ENCODE measurements at places on chromosomes 5 and 9. TPM values are rescaled to one million over a fixed set of nuclear protein-coding genes. Genes with fewer than 3 reads are reported as not detected.
A peak's percentile ranks its signal among the peaks of the same experiment; 100 is the strongest.

GRCh38 chr5:159883522-159883950, 32.7 kb upstream of the ADRA1B start:
- no peak for DNase-seq

GPR150 gene
- polyA plus RNA-seq: 0.28 TPM

DNA sequence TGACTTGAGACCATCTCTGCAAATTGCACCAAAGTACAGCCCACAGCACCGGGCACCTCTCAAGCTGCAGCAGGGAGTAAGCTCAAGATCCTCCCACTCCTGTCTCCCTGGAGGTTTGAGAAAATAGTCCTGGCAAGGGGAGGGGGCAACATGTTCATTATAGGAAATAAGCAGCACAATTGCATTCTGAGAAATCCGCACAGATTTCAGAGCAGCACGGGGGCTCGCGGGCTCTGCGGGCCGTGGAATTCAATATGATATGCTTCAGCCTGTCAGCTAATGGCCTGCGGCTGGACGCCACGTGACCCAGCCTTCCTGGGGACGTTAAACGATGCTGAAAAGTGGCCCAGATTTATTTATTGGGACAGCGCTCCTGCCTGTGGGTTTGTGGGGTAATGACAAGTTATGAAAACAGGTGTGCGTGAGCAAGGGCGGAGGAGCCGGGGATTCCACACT, 156.4 kb downstream of the DAB2IP start:
- peak; percentile 55 for DNase-seq

WWC1 gene
- polyA plus RNA-seq: 12.7 TPM

ANKRD31 gene
- polyA plus RNA-seq: 0.11 TPM

DNA sequence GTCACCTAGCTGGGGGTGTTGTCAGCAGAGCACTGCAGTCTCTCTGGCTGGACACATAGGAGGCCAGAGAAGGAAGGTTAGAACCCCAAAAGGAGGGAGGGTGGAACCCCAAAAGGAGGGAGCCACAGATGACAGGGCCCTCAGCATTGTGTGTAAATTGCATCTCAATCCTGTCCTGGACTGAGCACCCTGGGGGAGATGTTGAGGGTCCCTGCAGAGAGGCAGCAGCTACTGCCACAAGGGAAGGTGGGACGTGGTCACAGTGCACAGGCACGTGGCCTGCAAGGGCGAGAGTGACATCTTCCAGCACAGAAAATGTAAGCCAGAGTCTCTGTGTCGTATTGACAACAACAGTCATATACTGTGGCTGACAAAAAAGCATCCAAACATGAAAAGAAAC, 36.5 kb upstream of the CEP72 start:
- no peak for DNase-seq

RORB gene
- polyA plus RNA-seq: 0.10 TPM
